ENCODE measurements at places on chromosomes 12 and 14. TPM values are rescaled to one million over a fixed set of nuclear protein-coding genes. Genes with fewer than 3 reads are reported as not detected.

GRCh38 chr12:109836916-109837315 is 3.7 kb upstream of the TRPV4 start:
- no peak for DNase-seq
- H3K36me3 ChIP-seq, result no peaks in the 10 kb centered on the region
- H3K4me1 ChIP-seq, result peaks cover 1% of the 10 kb centered on the region
- H3K4me3 ChIP-seq, result no peak overlapping the region
- H3K27ac ChIP-seq, result no peak overlapping the region
- H3K27me3 ChIP-seq, result peaks cover 19% of the 10 kb centered on the region

DNA sequence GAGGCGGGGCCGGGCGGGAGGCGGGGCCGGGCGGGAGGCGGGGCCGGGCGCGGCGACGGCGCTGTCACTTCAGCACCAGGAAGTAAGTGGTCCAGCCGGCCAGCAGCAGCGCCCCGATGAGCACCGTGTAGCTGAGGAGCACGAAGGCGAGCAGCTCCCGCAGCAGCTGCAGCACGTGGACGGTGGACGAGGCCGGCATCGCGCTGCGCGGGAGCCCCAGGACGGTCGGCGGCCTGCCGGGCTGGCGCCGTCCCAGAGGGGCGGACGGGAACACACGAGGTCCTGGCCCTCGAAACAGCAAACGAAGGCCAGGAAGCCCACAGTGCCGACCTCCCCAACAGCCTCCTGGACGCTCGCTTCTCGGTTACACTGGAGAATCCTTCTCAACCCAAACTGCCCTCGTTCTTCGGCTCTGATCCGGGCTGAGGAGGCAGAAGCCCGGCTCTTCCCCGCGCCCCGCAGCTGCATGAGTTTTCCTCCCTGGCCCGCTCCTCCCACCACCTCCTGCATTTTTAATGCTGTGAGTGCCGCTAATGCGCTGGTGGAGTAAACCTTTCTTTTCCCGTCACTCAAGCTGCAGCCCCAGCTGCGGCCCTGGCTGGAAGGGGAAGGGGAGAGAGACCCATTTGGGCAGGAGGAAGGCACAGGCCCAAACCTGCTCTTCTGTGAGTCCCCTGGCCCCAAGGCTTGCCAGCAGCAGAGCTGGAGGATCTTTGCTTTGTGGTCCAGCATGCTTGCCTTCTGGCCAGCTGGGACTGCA is 694 bp upstream of the DIABLO start:
- H3K4me1 ChIP-seq, result peaks cover 41% of the 10 kb centered on the region
- no peak for DNase-seq
- peak overlapping the region; percentile 89 for H3K4me3 ChIP-seq
- H3K27me3 ChIP-seq, result no peaks in the 10 kb centered on the region
- peak overlapping the region; percentile 81 for H3K27ac ChIP-seq
- H3K36me3 ChIP-seq, result peaks cover 29% of the 10 kb centered on the region

DNA sequence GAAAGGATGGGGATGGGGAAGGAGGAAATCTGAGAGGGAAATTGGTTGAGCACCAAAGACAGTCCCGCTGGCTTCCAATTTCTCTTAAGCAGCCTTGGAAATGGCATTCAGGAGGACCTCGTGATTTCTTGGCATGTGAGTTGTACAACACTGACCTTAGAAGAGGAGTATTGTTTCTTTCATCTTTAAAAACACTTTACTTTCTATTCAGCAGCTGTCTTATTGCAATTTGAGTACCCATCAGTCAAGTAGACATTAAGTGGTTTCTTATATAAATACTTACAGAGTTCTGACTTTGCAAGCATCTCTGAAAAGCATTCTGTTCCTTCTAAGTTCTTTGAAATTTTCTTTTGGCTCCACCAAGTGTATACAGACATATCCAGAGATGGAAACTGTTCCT is 83.2 kb downstream of the LMNTD1 start:
- no peaks in the 10 kb centered on the region for H3K36me3 ChIP-seq
- no peak for DNase-seq
- no peaks in the 10 kb centered on the region for H3K4me1 ChIP-seq
- H3K4me3 ChIP-seq, result no peak overlapping the region
- H3K27me3 ChIP-seq, result no peaks in the 10 kb centered on the region

Gene SMOC1
- total RNA-seq, result not detected
